Tibial nerve (tissue), 4 donors: ENCODE measurements at places on chromosomes 3 and 15.

DNA sequence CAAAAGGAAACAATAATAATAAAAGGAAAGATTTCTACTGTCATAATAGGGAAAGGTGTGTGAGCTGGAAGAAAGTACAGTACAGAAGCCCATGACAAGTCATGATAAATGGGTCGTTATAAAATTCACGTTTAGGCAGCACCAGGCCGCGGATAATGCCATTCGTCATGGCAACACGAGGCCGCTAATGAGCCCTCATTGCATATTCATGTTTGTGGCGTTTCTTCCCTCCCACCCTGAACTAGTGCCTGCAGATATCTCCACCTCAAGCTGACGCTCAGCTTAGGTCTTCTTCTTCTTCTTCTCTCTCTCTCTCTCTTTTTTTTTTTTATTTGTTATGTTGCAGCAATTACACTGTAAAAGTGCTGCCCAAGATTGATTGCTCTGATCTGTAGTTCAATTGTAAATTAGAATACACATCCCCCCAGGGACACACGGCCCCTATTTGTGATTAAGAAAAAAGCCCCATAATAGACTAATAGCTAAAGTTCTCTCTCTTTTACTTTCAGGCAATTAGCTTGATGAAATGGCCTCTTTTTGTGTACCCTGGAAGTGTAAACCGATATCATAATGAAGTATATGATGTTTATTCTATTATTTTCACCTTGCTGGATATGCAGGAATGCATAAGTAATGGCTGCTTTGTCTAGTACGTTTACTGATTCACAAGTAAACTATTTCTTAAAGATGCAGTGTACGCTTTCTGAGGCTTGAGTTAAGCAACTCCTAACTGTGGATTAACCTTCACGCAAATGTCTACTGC is 61.9 kb upstream of the NR2F2 start:
- no peak for DNase-seq

- DNase-seq = no peak
Observed at GRCh38 chr3:173933113-173933512, 535.6 kb downstream of the NLGN1 start.

- no peak for DNase-seq
Observed at GRCh38 chr3:94429517-94429916, 366.7 kb downstream of the NSUN3 start.

GRCh38 chr3:127716384-127716783 is 43.6 kb downstream of the ABTB1 start:
- no peak for DNase-seq

GRCh38 chr15:82566690-82567089 is 26.4 kb upstream of the RPS17 start:
- no peak for DNase-seq

DNA sequence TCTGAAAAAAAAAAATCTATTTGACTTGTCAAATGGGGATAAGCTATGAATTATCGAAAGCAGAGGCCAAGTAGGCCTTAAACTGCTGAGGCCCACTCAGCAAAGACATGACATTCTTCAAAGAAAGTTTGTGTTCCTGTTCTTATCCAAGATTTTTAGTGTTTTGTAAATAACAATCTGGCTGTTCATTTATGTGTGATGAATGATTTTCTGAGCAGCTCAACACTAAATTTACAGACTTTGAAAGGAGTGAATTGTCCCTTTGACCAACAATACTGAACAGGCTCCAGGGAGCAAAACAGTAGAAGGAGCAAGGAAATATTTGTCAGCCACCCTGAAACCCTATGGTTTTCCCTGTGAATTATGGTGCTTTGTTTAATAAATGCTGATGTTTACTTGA is 512.6 kb upstream of the NAALADL2 start:
- DNase-seq = no peak

DNA sequence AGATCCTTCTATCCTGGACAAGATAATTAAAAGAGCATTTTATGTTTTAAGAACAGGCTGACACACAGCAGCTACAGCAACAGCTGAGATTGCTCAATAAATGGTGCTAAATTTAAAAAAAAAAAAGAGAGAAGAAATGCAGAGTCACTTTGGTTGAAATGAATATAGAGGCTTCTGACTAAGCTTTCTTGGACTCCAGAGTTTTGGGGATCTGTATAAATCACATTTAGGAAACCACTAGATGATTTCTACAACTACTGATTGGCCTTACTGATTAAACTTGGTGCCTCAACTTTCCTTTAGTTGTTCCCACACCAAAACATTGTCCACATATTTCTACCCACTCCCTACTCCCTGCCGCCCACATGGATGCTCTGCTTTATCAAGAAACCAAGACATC is 132.9 kb upstream of the ZBTB20 start:
- no peak for DNase-seq

- DNase-seq = no peak
Observed at GRCh38 chr15:74799255-74799855, 13.3 kb upstream of the LMAN1L start.

GRCh38 chr3:5012367-5012766 is 33.1 kb downstream of the BHLHE40 start:
- no peak for DNase-seq

DNA sequence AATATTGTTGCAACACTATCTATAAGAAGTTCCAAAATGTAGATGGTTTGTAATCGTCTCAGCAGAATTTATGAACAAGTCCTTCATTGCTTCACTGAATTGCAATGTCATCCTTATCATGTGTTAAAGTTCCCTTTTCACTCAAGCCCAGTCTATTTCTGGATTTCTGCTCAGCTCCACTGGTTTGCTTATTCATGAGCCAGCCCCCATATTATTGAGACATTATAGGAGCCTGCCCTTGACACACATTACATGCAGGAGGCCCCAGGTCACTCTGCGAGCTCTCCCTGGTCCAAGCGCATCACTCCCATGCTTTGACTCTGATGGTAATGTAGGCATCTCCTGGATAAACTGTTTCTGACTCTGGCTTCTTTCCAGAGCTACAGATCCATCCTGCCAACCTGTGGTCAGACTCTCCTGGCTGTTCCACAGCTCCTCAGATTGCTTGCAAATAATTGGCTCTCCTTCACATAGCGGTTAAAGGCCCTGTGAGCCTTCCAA is 56.9 kb downstream of the ABTB1 start:
- DNase-seq = no peak

DNA sequence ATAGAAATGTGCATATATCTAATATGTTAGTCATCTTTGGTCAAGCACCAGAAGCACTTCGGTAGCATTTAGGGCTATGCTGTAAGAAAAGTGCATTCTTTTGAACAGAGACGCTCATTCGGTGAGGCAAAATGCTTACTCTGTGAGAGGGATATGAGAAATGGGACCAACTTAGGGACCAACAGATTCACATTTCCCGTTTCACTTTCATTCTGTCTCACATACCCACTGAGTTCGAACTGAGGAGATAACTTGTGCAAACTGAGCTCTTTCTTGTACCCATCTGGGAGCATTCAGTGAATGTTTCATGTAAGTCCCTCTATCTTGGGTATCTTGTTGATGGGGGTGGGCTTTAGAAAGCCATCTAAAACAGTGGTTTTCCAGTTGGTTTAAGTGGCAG is 135.3 kb downstream of the FEZF2 start:
- no peak for DNase-seq

- DNase-seq = no peak
Observed at GRCh38 chr3:64392001-64392400, 166.7 kb upstream of the PRICKLE2 start.

GRCh38 chr3:37223576-37223975 is 49.2 kb upstream of the LRRFIP2 start:
- no peak for DNase-seq

DNA sequence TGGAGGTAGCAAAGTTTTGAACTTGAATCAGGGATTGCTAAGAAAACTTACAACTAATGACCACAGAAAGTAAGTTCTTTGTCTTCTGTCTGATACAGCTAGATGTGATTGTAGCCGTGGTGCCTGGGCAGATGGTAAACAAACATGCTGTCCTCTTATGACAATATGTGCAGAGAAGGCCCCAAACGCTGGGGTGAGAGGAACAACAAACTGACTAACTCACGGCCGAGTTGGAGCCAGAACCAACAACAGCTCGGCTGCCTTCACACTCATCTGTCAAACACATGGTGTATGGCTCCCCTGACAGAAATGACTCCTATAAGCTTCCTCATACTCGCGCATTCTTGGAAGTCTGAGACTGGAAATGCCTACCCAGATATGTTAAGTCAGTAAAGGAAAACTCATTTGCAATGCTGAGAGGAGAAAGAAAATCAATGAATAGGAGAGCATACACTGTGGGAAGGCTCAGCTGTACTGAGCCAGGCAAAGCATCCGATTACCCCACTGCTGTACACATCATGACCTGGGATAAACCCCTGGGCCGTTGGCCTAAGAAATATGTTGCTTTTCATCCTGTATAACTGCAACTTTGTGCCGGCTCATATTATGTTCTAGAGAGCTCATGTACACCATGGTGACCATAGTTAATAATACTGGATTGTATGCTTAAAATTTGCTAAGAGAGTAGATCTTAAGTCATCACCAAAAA is 5.7 kb downstream of the THBS1 start:
- peak; percentile 48 for DNase-seq

DNA sequence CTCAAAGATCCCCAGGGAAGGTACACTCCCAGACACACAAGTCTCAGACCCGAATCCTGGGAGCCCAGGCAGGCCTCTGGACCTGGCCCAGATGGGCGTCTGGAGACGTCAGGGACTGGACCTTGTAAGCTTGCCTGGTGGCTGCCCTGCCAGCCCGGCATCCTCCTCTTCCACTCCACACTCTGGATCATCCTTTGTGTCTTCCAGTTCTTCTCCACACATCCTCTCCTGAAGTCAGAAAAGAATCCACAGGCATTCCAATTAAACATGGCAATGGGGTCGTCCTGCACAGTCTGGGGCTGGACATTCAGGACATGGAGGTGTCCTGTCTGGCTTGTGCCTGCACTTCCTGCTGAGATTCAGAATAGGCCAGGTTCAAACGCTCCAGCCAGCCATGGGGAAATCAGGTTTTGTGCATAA is 208.8 kb upstream of the IGF1R start:
- no peak for DNase-seq

GRCh38 chr15:66737243-66738010 is 35.4 kb downstream of the SMAD6 start:
- DNase-seq = no peak

GRCh38 chr15:57327985-57328471 is 48.3 kb upstream of the CGNL1 start:
- DNase-seq = peak; percentile 33

GRCh38 chr15:77138167-77138522 is 67.2 kb upstream of the TSPAN3 start:
- no peak for DNase-seq
